Activated CD8-positive, alpha-beta memory T cell treated with anti-CD3 and anti-CD28 coated beads, Interleukin-2, amount 50 U/mL, for 4 hours (primary cell): ENCODE measurements at places on chromosomes 5 and 9.

GRCh38 chr5:64834611-64835010, 65.9 kb downstream of the CWC27 start:
- DNase-seq, result no peak

DNA sequence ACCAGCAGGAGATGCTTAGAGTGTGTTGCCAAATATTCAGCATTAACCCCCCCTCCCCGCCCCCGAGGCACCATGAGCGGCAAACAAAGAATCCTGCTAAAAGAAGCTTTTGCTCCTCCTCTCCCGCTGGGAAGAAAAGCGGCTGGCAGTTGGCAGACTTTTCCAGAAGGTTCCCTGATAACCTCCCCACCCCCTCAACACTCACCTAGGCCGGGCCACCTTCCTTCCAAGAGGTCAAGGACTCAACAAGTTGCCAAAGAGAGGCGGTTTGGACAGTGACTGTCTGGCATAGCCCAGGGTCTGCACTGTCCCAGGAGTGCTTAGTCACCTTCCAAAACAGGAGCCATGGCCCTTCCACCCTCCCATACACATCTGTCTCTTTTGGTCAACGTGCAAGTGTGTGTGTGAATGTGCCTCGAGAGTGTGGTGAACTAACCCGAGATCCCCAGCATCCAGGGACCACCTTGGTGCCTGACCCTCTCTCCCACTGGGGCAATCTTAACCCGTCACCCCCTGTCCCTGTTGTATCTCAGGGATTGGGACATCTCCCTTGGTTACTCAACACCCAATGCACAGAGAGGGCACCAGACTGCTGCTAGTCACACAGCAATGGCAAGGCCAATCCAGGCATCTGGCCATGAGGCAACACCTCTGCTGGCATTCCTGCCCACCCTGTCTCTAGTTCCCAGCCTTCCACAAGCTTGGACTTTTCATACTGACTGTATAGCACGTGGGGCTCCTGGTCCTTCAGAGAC, 18.9 kb downstream of the CAMK2A start:
- no peak for DNase-seq

DNA sequence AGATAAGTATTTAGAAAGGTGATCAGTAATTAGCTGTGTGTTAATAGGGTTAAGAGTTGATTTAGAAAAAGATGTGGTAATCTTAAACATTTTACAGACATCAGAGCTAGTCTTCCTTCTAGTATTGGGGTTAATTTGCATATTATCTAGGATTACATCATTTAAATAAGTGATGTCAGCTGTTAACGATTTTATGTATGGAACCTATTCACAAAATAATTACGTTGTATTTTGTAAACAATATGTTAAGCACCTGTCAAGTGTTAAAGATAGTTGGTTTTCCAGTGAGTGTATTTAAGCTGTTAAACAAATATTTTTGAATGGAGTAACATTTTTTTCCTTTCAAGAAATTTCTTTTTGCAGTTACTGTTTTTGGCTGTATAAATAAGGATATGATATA, 2.2 kb downstream of the DCP2 start:
- DNase-seq, result no peak

DNA sequence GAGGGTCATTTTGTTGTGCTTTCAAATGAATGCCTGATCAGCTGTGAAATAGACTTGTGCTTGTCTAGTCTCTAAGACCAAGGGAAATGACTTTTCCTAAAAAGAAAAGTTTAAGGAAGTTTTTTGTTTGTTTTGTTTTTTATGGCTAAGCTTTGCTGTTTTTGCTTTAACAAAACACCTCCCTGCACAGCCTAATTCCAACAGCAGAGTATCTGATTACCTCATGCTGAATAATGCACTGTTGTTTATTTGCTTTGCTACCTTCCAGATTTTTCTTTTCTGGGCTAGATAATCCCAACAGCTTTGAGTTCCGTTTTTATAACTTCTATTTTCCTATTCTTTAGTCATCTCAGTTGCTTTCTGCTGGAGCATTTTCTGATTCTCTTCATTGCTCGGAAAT, 95.8 kb downstream of the AOPEP start:
- DNase-seq, result no peak

DNA sequence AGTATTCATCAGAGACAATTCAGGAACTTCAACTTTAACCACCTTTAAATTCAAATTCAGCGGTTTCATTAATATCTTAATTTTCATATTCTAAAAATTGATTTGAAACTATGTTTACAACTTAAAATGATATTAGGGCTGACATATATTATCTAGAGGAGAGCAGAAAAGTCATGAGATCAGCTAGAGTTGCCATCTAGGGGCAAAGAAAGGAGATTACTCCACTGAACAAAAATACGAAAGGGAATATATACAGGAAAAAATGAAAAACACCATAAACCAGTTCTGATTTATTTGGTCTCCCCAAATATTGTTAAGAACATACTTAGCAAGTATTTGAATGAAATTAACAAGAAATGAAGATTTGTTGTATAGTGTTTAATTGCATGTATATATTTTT, 946.3 kb downstream of the DTWD2 start:
- no peak for DNase-seq

GRCh38 chr5:131899686-131900085, 45.8 kb downstream of the MEIKIN start:
- no peak for DNase-seq

- no peak for DNase-seq
These were observed 134.6 kb downstream of the TRIM32 start for GRCh38 chr9:116821633-116822229.

DNA sequence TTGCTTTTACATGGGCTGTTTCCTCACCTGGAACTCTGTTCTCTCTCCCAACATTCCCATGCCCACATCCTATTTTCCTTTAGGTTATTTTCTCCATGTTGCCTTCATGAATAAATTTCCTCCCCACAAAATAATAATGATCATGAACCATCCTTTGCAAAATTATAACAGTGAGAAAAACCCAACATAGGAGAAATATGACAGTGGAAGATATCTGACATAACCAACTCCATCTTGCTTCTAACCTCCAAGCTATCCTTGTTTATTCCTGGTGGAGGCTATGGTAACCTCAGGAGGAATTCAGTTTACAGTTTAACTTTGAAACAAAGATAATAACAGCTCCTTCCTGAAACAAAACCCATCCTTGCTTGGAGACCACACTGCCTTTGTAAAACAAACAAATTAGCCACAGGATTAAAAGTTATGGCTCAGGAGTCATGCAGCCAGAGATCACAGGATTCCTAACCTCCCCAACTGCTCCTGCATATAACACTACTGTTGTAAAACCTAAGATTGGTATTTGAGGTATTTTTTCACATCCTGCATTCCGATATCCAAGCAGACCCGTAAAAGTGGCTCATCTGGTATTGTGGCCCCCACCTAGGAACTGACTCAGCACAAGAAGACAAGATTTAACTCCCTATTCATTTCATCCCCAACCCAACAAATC, 212.4 kb downstream of the TRIM32 start:
- DNase-seq, result no peak

DNA sequence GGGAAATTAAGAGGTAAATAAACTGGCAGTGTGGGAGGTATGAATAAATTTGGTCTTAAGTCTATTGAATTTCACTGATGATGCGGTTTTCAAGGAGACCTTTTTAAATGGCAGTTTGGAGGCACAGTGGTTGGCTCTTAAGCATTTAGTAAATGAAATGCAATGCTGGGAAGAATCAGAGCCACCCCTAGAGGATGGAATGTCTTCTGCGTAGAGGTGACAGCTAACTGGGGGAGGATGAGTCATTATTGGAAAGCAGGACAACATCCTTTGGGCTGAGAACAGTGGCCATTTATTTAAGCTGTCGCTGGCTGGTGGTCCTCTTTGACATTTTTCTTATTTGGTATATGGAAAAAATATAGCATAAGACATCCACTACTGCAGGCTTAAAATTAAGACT, 163.2 kb downstream of the SH3GL2 start:
- no peak for DNase-seq

DNA sequence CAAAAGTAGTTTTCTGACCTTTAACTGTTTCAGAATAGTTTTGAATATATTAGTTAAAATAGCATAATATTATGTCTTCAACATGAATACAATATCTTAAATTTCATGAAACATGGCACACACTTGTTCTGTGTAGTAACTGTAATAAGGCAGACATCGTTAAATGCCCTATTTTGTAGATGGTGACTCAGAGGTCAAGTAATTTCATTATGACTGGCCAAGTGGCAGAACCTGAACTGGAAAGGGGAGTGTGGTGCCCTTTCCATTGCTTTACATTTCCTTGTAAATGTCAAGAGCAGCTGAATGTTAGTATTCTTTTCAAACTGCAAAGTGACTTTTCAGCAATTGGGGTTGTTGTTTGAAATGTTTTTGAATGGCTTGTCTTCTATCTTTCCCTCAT, 201.2 kb upstream of the CDKN2B start:
- no peak for DNase-seq
